ENCODE measurements at places on chromosomes 13 and 19. TPM values are rescaled to one million over a fixed set of nuclear protein-coding genes. Genes with fewer than 3 reads are reported as not detected.

TLE6 gene
- total RNA-seq, result 13.5 TPM

CYP4F3 gene
- 3.3 TPM for total RNA-seq

TSSK6 gene
- 7.2 TPM for total RNA-seq

PALM gene
- 98.8 TPM for total RNA-seq

VSTM1 gene
- not detected for total RNA-seq

CIRBP gene
- total RNA-seq, result 389 TPM

OSCAR gene
- total RNA-seq, result 1.8 TPM

All from tibial nerve (tissue), 4 donors.